Stimulated activated CD4-positive, alpha-beta T cell treated with anti-CD3 and anti-CD28 coated beads, Interleukin-12 subunit alpha, Interleukin-12 subunit beta, amount 100 ng/mL, for 48 hours (primary cell): ENCODE measurements at places on chromosomes 7 and 10.
A peak's percentile ranks its signal among the peaks of the same experiment; 100 is the strongest.

DNA sequence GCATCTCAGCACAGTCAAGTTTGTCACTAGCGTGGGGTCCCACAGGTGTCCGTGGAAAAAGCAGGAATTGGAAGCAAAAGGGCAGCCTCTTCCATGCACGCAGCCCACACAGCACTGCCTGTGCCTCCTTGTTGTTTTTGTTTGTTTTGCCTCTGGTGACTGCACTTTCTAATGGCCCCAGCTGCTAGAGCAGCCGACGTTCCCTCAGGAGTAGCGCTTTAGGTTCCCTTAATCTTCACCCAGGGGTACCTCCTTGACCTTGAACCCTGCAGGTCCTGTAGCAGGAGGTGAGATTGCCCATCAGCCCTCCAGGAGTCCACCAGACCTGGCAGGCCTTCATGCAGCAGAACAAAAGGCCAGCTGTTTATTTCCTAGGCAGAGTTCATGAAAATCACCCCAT, 210.1 kb downstream of the CACNB2 start:
- DNase-seq = no peak

- no peak for DNase-seq
Measured at GRCh38 chr10:109647627-109648026, 275.7 kb downstream of the XPNPEP1 start.

- no peak for DNase-seq
Measured at GRCh38 chr10:129807211-129807610, 156.9 kb downstream of the EBF3 start.

DNA sequence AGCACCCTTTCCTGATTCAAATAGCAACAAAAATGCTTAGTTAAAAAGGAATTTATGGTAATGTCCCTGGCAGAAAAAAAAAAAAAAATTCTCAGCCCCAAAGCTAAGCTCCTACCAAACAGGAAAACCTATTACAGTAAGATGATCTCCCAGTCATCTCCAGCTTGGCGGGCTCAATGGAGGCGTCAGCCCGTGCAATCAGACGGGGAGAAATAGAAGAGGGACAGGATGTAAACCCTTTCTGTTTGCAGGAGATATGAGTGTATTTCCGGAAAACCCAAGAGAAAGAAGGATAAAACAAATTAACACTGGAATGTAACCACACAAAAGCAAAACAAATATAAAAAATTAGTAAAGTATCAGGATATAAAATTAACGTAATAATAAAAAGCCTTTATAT, 242.8 kb downstream of the TCERG1L start:
- DNase-seq = no peak

DNA sequence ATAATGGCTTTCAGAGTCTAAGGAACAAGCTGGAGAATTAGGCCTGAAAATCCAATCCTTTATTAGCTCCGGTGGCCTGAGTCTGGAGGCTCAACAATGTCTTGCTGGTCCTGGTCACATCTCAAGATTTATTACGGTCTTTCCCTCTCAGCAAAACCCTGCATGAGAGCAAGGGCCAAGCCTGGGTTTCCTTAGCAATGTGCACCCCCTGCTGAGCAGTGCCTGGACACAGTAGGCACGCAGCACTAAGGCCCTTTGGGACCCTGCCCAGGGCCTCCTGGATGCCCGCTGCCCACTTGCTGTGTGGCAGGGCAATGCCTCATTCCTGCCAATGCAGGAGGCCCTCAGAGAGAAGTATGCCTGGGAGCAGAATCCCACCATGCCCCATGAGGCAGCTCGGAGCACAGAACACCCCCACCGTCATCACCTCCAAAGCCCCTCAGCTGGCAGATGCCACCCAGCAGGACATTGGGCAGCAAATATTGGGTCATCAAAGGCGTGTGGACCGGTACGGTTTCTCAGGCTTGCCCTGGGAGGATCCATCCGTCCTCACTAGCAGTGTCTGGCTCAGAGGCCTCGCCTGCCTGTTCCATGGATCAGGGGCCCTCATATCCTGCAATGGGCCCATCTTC, 156.4 kb downstream of the OAT start:
- DNase-seq = no peak

DNA sequence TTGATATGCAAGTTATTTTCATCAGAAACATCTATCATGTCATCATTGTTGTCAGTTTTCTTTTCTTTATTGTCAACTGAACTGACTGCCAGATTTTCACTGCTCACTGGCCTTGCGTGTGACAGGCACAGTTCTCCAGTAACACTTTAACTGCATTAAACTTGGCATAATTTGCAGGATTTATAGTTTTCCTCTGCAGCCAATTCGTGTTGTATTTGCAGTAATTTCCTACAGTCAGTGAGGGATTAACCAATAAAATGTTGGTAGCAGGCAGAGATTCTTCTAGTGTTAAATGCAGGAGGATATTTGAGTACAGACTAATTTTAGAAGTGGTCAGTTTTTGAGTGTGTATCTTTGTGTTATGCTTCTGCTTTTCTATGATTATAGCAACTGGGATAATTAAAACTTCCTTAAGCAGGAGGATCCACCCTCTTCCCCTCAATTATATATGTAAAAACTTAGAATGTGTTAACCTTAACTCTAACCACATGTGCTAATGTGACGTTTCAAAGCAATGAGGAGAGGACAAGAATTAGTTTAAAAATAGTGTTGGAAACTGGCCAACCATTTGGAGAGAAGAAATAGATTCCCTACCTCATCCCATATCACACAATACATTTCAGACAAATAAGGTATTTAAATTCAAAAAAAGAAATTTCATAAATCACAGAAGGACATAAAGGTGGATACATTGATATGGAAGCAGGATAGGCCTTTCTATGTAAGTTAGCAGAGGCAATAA, 365.5 kb upstream of the BMPER start:
- no peak for DNase-seq

DNA sequence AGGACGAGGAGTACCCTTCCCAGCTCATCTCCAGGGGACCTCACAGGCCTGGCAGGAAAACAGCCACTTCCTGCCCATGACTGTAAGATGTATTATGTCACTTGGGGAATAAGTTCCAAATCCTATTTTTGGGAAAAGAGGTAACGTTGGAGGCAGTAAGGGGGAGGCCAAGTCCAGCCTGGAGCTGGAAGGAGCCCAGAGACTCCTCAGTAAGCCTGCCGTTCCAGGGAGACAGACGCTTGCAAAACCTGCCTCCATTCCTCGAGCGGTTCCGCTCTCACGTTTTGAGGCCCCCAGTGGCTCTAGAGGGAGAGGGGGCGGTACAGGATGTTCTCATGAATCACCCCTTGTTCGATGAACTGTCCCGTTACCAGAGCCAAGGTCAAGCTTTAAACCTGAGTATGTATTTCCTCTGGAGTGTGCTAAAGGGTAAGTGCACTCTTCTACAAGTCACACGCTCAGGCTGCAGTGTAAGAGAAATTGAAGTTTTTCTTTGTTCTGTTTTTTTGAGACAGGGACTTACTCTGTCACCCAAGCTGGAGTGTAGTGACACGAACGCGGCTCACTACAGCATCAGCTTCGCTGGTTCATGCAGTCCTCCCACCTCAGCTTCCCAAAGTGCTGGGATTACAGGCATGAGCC, 45.5 kb upstream of the CYTH3 start:
- no peak for DNase-seq

DNA sequence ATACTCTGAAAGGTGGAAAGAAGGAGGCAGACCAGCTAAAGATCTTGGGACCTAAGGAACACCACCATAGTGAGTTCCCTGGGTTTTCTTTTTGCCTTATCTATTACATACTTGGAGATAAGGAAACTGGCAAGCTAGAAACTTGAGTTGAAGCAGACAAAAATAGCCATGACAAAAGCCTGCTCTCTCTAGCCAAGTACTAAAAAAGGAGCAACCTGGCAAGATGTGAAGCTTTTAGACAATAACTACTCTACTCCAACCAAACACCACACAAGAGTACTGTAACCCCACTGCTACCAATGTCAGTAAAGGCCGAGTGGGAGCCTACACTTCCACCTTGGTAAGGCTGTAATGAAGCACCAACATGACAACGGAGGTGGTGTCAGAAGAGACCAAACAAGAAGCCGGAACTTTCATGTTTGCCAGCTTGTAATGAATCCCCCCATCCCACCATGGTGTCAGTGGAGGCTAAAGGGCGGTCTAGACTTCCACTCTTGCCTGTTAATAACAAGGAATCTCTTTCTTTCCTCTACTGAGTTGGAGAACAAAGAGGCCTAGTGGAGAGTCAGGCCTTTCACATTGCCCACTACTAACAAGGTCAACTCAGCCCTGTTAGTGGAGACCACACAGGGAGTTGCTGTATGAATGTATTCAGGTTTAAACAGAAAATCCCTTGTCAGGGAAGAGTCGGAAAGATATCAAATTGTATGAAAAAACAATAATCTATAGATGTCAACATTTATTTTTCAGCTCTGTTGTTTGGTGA, 55.8 kb upstream of the DYNC1I1 start:
- DNase-seq = no peak

GRCh38 chr10:72334825-72335393, 19.8 kb downstream of the DNAJB12 start:
- peak; percentile 88 for DNase-seq

- DNase-seq = no peak
Measured at GRCh38 chr10:104253106-104253505, 1.6 kb upstream of the GSTO1 start.

GRCh38 chr10:60490013-60490412, 100.3 kb upstream of the ANK3 start:
- no peak for DNase-seq

- DNase-seq = no peak
Measured at GRCh38 chr10:87538092-87539015, 33.7 kb downstream of the MINPP1 start.

DNA sequence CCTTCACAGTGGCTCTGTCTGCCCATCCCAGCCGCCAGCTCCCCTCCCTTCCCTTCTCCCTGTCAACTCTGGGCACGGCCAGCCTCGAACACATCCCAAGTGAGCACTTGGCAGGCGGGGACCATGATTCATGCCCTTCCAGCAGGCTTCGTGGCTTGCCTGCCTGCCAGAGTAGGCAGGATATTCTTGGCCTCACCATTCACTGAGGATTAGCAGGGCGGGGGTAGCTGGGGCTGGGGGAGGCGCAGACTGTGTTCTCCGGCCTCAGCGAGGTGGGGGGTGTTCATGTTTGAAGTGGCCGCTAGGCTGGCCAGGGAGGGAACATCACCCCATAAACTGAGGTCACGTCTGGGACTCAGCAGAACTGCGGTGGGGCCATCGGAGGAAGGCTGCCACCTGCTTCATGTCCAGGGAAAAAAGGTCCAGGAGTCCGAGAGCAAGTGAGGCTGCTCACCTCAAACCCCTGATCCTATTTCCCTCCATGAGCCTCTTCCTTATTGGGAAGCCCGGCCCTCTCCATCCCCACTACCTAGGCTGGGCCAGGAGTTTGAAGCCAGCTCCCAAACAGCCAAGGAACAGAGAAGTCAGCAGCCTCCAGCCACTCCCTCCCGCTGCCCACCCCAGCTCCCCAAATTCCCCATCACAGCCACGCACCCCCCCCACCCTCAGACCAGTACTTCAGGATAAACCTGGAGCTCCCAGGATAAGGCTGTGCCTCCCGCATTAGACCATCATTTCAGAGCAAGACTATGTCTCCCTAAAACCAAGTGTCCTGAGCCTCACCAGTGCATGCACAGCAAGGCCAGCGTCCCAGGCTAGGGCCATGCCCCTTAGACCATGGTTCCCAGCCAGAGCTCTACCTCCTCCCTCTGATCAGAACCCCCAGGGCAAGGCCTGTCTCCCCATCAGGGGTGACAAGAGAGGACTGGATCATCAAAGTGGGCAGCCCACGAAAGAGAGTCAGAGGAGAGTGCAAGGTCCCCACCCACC, 42.8 kb upstream of the RABGEF1 start:
- no peak for DNase-seq

GRCh38 chr10:91593834-91594233, 39.0 kb downstream of the PPP1R3C start:
- DNase-seq = no peak

GRCh38 chr7:15586266-15586665, 24.5 kb upstream of the AGMO start:
- DNase-seq = no peak

GRCh38 chr10:101364721-101365120, 10.8 kb downstream of the BTRC start:
- DNase-seq = no peak

DNA sequence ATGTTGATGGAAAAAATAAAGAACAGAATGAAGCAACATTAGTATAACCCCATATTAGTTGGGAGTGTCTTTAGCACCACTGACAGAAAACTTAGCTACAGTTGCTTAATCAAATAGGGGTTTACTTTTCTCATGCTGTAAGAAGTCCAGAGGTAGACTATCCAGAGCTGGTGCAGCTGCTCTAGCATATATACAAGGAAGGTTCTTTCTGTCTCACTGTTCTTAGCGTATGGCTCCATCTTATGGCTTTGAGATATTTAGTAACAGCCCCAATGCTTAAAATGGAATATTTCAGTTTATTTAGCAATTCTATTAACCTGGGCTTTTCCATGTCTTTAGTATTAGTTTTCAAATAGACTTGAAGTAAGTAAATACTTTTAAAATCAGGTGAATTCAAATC, 15.2 kb upstream of the WNT2 start:
- DNase-seq = no peak

- no peak for DNase-seq
Measured at GRCh38 chr7:155358948-155359712, 61.5 kb downstream of the INSIG1 start.

- no peak for DNase-seq
Measured at GRCh38 chr7:29564496-29565223, 1.0 kb downstream of the PRR15 start.
